ENCODE measurements at places on chromosomes 5 and 9.

GRCh38 chr9:37079370-37080164, 40.8 kb upstream of the ZCCHC7 start:
- DNase-seq = peak; percentile 52

DNA sequence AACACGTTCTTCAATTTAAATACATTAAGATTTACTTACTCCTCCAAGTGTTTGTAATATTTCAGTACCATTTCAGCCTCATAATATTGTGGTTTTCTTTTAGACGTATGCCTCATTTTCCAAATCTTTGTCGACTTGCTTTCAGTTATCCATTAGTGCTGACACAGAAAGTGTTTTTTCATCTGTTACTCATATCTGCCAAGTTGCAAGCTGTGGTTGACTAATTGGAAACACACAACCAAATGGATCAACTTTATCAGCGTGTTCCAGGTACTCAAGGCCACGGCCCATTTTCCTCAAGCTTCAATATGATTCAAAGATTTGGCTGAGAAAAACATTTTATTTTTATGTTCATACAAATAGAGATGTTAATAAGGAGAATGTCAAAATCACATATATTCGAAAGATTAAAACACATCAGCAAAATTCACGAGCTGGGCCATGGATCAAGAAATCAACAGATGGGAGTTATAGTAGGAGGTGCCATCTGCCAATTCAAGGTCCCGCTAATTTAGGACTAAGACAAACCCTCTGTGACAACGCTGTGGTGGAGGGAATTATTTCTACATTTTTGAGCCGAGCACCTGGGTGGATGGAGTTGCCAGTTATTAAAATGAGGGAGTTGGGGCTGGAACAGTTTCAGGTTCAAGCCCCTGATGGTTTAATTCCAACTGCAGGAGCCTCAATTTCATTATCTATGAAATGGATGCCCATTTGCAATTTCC, 27.2 kb upstream of the CCNJL start:
- no peak for DNase-seq

- no peak for DNase-seq
These were observed 538 bp upstream of the ARHGEF28 start for GRCh38 chr5:73625372-73625943.

DNA sequence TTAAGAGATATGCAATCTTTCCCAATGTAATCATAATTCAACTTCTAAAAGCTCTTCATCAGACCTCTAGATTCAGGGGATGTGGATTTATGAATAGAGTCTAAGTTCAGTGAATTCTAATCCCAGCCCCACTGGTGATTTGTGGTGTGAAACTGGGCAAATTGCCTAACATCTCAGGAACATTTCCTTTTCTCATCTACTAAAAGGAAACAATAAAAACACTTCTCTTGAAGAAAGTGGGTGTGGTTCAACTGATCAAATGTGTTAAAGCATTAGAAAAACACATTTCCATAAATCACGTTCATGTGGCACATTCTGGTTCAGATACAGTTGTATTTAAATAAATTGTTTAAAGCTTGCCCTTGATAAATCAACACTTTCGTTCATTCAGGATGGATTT, 631.7 kb upstream of the CDH6 start:
- no peak for DNase-seq

DNA sequence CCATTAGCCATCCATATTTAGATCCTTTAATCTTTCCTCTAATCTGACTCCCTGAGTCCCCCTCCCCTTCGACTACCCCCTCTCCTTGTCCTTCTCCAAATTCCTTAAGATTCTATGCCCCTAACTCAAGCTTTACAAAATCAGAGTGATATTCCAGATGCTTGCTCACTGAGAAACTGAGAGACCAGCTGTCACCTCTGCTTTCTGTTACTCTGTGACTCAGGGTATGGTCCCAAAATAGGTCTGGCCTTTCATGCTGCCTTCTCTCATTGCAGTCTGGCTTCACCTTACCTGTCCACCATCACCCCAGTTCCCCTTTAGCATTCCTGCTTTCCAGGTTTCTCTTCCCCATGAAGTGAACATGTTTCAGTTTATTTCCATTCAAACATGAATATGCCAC, 383.3 kb upstream of the SLC30A5 start:
- no peak for DNase-seq

DNA sequence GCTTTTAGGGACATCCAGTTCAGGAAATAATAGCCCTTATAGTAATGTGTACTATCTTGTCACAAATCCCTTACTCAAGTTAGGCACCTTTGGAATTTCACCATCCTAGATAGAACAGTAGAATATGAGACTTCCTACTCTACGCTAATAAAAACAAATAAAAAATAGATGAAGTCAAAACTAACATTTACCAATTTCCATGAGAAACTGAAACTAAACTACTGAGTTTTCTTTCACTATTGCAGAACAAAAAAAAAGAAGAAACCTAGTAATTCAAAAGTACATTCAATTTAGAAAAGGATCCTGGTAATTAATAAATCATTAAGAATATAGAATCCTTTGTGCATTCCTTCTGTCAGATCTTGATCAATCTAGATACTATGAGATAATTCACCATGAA, 14.0 kb downstream of the STARD4 start:
- DNase-seq = no peak

- DNase-seq = peak; percentile 42
These were observed 18.7 kb downstream of the XRCC4 start for GRCh38 chr5:83095957-83096539.

DNA sequence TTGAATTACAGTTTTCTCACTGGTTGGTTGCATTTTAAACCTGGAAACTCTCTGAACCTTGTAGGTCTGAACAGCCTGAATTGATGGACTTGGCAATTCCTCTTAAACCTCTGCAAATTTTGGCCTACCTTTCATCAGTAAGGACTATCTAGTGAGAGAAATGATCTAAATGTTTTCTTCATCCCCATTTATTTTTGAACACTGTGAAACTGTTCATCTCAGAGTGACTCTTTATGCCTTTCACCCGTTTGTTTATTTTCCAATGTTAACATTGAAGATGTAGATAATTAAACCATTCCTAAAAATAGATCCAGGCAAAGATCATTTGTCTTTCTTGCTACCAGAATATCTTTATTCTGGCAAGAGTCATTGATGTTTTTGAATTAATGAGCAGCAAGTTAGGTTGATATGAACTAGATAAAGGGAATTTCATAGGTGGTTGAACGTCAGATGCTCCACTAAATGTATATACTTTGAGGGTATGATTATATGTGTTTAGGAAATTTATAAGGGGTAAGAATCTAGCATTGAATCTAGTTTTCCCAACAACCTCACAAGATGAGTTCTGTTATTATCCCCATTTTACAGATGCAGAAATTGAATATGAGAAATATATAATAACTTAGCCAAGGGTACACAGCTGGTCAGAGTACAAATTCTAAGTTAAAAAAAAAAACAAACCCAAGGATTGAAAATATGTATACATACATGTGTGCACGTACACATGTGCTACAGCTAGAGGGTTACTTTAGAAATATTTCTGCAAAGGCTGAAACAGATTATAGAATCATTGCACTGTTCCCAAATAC, 3.4 kb downstream of the CPEB4 start:
- DNase-seq = no peak
